ENCODE measurements at places on chromosomes 3 and 15. TPM values are rescaled to one million over a fixed set of nuclear protein-coding genes. Genes with fewer than 3 reads are reported as not detected.

- no peak for DNase-seq
Measured at GRCh38 chr15:79091204-79091867, 756 bp upstream of the RASGRF1 start.

DNA sequence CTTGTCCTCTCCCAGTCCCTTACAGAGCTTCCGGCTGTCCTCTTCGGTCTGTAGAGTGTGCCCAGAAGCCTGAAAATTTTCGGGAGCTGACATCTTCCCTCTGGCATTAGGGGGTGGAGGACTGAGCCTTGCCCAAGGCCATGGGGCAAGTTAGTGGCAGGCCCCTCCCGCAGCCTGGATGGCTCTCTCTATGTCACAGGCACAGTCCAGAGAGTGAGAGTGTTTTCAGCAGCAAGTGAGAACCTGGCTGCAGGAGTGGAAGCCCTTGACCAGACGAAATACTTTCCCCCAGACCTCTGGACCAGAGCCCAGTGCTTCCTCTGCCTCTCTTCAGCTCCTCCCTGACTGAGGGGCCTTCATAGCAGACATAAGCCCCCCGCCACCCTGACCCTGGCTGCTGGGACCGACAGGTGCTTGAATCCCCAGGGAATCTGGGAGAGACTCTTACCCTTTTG is 50.5 kb upstream of the SEC22A start:
- no peak for DNase-seq

GRCh38 chr15:31080591-31081014 is 20.9 kb downstream of the TRPM1 start:
- DNase-seq, result peak; percentile 89

- DNase-seq, result no peak
Measured at GRCh38 chr3:79515072-79515471, 252.7 kb downstream of the ROBO1 start.

- no peak for DNase-seq
Measured at GRCh38 chr3:139472380-139473010, 3.8 kb downstream of the RBP2 start.

DNA sequence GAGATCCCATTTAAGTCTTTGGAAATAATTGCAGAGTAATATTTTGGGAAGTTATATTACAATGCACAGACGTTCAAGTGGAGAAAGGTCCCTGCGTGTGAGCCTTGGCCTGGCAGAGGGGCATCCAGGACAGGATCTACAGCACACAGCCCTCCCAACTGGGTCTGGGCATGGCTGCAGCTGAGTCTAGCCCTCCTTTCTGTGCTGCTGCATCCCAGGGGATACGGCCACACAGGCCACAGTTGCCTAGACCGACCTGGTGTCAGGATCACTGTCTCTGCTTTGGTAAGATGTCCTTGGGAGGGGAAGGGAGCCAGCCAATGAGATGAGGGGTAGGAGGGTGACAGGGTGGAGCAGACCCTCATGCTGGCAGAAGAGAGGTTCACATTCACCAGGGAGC is 46.1 kb downstream of the APBA2 start:
- no peak for DNase-seq

DNA sequence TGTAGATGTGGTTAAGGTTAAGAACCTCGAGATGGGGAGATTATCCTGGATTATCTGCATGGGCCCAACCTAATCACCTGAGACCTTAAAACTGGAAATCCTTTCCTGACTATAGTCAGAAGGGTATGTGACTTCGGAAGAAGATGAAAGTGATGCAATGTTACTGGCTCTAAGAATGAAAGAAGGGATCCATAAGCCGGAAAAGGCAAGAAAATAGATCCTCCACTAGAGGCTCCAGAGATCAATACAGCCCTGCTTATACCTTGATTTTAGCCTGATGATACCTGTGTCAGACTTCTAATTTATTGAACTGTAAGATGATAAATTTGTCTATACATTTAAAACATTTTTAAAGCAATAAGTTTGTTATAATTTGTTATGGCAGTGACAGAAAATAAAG is 21.5 kb upstream of the GASK1A start:
- DNase-seq, result no peak

DNA sequence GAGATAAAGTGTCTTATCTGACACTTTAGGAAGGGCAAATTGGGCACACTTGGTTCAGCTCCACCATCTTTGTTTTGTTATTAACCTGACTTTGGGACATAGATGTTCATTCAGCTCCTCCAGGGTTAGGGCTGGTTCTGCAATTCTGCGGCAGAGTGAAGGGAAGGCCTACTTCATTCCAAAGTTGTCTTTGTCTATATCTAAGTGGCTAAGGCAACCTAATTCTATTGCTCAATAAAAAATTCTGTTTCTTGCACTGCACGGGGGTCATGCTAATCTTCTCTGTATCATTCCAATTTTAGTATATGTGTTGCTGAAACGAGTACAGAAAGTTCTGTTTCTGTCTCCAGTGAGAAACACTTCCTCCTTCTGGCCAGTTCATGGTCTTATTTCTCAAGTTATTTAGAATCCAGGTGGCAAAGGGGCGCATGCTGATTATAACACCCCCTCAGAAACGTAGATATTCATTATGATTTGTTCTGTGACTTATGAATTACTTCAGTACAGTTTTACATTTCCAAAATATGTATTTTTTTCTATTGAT is 53.5 kb downstream of the PFN2 start:
- no peak for DNase-seq

- no peak for DNase-seq
Measured at GRCh38 chr3:37630441-37630840, 231.2 kb upstream of the CTDSPL start.

- DNase-seq, result no peak
Measured at GRCh38 chr15:43511012-43511885, 6.2 kb upstream of the MAP1A start.

DNA sequence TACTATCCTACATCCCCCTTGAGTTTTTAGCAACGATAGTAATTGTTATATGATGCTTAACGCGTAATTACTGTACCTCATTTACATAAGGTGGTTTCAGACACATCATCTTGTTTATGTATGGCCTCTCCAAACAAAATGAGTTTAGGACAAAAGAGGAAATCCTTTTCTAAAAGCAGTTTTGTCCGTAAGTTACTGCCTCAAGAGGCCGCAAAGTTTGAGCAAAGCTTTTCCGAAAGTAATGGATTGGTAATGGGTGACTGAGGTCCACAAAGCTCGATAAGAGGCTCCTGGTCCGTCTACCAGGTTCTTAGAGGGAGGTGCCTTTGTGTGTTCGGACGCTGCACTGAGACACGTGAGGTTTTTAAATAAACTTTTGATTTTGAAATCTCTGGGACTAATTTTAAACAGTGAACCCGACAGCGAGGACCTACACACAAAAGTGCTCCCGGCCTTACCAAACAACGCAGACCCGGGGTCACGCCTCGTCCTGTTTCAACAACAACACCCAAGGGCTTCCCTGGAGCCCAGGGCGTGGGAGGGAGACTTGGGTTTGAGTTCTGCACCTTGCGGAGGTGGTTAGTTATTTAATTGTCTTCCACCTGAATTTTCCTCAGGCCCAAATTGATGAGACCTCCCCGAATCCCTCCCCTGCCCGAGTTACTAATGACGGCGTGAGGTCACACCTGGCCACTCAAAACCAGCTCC is 456 bp upstream of the C15orf61 start:
- no peak for DNase-seq

GRCh38 chr15:40990080-40990479 is 36.8 kb downstream of the CHAC1 start:
- DNase-seq, result no peak

- no peak for DNase-seq
Measured at GRCh38 chr15:73946046-73946721, 19.9 kb downstream of the LOXL1 start.

GRCh38 chr15:24772266-24772665 is 96.7 kb downstream of the NPAP1 start:
- DNase-seq, result no peak

- no peak for DNase-seq
Measured at GRCh38 chr15:40316931-40317330, 6.6 kb upstream of the INAFM2 start.

GRCh38 chr3:115808244-115808643 is 184.9 kb downstream of the GAP43 start:
- no peak for DNase-seq

DNA sequence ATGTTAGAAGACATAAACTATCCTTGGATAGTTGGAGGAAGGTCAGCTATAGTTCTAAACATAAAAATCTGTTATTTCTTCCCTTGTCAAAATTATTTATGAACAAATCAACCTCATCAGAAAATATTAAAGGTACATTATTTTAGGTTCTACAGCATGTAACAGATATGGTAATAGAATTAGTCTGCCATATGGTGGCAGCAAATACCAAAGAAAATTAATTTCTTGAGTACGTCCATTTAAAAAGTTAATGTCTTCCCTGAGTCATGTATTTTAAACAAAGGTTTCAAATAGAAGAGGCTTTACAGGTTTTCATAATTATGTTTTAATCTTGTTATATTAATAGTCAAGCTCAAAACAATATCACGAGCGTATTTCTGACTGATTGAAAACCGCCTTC is 17.9 kb upstream of the ANKRD28 start:
- peak; percentile 42 for DNase-seq

GRCh38 chr3:127194601-127195187 is 1.8 kb downstream of the PRR23E start:
- DNase-seq, result no peak

GRCh38 chr3:16119887-16120286 is 54.6 kb upstream of the GALNT15 start:
- no peak for DNase-seq

GRCh38 chr3:188407158-188407880 is 253.4 kb downstream of the LPP start:
- DNase-seq, result no peak

- DNase-seq, result no peak
Measured at GRCh38 chr3:183212096-183212495, 41.0 kb upstream of the B3GNT5 start.

DNA sequence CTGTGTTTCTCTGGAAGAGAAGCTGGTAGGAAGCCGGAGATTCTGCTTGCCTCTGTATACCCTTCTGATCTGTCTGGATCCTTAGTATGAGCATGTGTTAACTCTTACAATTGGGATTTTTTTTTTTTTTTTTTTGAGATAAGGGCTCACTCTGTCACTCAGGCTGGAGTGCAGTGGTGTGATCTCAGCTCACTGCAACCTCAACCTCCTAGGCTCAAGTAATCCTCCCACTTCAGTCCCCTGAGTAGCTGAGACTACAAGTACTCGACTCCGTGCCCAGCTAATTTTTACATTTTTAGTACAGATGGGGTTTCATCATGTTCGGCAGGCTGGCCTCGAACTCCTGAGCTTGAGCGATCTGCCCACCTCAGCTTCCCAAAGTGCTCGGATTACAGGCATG is 44.5 kb downstream of the RPN1 start:
- no peak for DNase-seq

DNA sequence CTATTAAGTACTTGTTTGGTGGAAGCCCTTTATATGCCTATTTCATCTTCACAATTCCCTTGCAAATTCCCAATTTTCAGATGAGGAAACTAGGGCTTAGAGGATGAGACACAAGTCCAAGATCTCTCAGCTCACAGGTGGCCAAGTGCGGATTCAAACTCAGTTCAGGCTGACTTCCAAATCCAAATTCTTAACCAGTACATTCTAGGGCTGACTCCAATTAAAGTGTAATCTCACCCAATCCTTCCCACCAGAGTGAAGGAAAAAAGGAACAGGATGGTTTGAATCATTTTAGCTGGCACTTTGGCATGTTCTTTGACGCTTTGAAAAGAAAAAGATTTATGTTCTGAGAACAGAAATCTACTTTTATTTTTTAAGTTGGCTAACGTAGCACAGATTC is 12.7 kb downstream of the ARHGEF3 start:
- no peak for DNase-seq

- no peak for DNase-seq
Measured at GRCh38 chr15:77650265-77650664, 17.6 kb upstream of the LINGO1 start.

Gene BRPF1
- 22.3 TPM for total RNA-seq

Gene ARID3B
- 5.8 TPM for total RNA-seq

Gene IGDCC3
- 0.20 TPM for total RNA-seq

Gene RASL12
- 24.3 TPM for total RNA-seq

Gene HTR3C
- total RNA-seq, result 0.16 TPM

Gene ISG20
- total RNA-seq, result 23.6 TPM

Gene MTHFS
- 30.5 TPM for total RNA-seq

Gene FBXO40
- total RNA-seq, result 0.03 TPM

Gene ROPN1
- total RNA-seq, result not detected

Gene GALNT15
- 2.2 TPM for total RNA-seq

Gene AQP9
- total RNA-seq, result 137 TPM

Gene CELSR3
- total RNA-seq, result 1.2 TPM

Gene GOLGA8F
- not detected for total RNA-seq

Gene PDE8A
- 31.3 TPM for total RNA-seq

Gene ARNT2
- total RNA-seq, result 9.7 TPM

Gene SLC7A14
- not detected for total RNA-seq

Gene CSPG5
- 19.2 TPM for total RNA-seq

Gene TMEM158
- total RNA-seq, result 3.6 TPM

Gene HDC
- total RNA-seq, result 4.6 TPM

Gene MON1A
- 13.9 TPM for total RNA-seq

Gene CPNE9
- total RNA-seq, result not detected

Gene RBP2
- not detected for total RNA-seq
